Right ventricle myocardium inferior (tissue), 1 donor: ENCODE measurements at places on chromosomes 12 and 14. TPM values are rescaled to one million over a fixed set of nuclear protein-coding genes. Genes with fewer than 3 reads are reported as not detected.

GRCh38 chr12:126741536-126742240 is 1525.3 kb upstream of the TMEM132C start:
- DNase-seq, result no peak

DNA sequence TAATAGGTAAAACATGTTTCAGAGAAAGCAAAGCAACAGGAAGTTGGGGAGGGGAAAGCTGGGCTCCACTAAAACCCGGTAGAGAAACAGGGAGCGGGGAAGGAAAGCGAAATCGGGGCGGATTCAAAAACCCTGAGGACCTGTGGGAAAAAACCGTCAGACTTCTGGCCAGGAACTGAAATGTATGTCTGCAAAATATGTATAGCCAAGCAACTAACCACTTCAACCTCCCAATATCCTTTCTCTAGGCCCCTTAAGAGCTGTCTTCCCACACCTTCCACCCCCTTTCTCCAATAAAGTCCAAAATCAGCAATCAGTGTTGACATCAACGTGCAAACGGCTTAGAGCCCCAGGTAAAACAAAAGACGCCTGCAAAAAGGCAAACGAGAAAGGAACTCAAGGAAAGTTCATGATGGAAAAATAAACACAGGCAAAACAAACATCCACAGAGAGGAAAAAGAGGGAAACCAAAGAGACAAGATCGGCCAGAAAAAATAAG is 32.8 kb downstream of the SIX1 start:
- DNase-seq, result no peak

- DNase-seq, result no peak
Observed at GRCh38 chr14:99784508-99784907, 8.7 kb upstream of the EML1 start.

DNA sequence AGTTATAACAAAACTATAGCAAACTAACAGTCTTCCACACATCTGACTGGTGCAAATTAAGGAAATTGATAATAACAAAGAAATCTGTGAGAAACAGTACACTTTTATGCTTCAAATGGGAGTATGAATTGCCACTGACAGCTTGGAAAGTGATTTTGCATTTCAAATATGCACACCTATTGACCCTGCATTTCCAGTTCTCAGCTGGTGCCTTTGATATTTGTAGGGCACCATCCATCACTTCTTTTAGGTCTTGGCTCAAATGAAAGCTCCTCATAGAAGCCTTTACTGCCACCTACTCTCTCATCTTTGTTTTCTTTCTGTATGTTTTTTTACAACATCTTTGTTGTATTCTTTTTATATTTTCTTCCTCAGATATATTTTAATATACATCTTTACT is 125.1 kb downstream of the ST8SIA1 start:
- DNase-seq, result no peak

GRCh38 chr12:44509471-44509870 is 366.6 kb downstream of the NELL2 start:
- DNase-seq, result no peak

DNA sequence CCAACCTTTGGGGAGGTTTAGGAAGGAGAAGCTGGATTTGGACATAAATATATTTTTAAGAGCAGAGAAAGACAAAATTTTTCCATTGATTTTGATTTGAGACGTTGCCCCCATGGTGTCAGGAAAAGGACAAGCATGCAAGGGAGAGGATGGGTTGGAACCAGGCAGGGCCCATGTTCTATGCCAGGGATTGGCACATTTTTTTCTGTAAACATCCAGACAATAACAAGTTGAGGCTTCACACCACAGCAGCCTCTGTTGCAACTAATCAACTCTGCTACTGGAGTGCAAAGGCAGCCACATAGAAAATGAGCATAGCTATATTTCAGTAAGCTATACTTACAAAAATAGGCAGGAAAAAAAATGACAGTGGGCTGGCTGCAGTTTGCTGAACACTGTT is 44.7 kb downstream of the NR1H4 start:
- DNase-seq, result no peak

DNA sequence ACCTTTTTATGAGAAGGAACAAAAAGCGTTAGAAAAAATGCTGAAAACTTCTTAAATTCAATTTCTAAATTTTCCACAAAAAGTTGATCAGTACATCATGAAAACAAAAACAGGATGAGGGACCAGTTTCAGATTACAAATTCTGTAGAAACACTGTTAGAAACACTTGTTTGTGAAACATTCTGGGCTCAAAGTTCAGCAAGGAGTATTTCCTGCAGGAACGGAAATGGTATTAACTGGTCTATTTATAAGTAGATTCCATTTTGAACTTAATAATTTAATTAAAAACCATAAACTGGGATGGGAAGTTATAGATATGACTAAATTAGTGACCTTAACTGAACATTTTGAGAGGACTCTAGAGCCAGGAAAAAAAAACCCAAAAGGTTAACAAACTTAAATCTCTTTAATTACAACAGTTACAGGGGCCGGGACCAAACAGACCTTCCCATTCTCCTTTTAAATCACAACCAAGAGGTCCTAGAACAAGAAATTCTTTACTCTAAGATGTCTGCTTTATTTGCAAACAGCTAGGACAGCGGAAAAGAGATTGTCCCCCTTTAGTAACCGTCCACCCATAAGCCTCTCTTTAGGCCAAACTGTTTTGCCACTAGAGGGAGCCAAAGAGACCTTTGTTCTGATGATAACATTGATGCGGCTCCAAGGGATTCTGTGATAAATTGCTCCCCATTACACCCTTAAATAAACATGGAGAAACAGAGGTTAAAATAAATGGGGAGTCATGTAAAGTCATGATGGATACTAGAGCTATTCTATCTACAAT is 69.0 kb upstream of the RERGL start:
- DNase-seq, result no peak

- DNase-seq, result no peak
Observed at GRCh38 chr12:74790931-74791330, 253.3 kb downstream of the ATXN7L3B start.

GRCh38 chr12:57898308-57898970 is 42.9 kb upstream of the ATP23 start:
- no peak for DNase-seq

DNA sequence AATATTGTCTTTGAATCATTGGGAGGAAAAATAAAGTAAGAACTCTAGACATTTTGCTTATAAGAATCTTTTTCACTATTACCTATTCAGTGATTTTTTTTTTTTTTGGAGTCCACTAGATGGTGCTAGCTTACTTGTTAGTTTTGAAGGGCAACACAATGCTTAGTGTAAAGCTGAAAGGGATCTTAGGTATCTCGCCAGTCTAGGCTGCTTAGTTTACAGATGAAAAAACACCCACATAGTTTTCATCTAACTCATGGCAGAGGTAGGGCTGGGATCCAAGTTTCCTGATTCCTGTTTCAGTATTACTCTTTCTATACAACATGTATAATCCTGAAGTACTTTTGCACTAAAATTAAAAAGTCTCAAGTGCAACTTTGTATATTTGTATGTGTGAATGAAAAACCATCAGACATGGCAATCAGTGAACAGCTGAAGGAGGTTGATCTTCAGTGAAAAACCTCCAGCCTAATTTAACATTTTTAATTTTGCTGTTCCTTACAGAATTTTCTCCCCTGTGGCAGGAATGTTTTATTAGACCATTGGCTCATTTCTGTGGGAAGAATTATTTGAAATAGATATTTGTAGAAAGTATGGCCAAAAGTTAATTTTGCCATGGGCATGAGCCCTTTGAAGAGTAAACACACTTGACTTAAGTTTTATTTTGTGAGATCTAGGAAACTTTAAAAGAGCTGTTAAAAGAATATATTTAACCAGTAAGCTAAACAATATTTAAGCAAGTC is 40.7 kb downstream of the LRRIQ1 start:
- no peak for DNase-seq

GRCh38 chr14:68578597-68578996 is 214.3 kb downstream of the ZFP36L1 start:
- no peak for DNase-seq

DNA sequence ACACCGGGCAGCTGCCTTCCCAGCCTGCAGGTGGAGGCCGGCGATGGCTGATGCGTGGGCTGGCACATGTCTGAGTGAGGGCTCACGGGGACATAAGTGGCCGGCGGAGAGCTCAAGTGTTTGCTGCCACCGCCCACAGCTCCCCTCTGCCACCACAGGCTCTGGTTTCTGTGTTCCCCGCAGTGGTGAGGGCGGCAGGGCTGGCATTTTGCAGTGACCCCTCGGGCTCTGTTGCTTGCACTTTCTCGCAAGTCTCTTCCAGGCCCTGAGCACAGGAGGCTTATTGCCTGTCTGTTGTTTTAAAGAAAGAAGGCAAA is 271.0 kb upstream of the RTL1 start:
- no peak for DNase-seq

- no peak for DNase-seq
Observed at GRCh38 chr12:72219937-72220336, 52.2 kb upstream of the TRHDE start.

DNA sequence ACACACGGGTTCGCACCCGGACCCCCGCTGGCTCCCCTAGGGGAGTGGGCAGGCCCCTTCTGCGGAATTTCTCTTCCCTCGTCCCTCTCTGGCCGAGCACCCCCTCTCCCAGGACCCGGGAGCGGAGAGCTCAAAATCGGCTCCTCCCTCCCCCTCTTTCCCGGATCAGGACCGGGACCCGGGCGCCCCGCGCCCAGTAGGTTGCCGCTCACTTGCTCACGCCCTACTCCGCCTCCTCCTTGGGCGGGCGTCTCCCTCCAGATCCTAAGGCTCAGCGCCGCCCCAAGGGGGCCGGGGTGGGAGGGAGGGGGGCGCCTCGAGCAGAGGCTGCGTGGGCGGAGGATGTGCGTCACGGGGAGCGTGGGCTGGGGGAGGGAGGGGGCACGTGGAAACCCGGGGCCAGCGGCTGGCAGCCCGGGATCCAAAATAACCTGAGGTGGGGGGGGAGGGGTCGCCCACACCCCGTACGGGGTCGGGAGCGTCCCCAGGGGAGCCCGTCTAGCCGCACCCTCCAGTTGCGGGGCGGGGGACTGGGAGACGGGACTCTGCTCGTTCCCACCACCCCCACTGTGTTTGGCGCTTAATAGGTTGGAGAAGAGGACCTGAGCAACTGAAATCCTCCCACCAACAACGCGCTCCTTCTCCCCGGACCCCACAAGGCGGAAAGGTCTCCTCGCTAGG is 1.8 kb upstream of the NAB2 start:
- DNase-seq, result peak; percentile 96

GRCh38 chr12:54977857-54978256 is 6.7 kb downstream of the TESPA1 start:
- no peak for DNase-seq

The SIX4 gene
- total RNA-seq, result 1.4 TPM

The SGPP1 gene
- total RNA-seq, result 5.4 TPM

The SLC6A15 gene
- not detected for total RNA-seq

The SYNE3 gene
- 16.5 TPM for total RNA-seq

The SALL2 gene
- total RNA-seq, result 4.9 TPM

The PRH2 gene
- total RNA-seq, result not detected
